ENCODE measurements at places on chromosomes 11 and 22.

GRCh38 chr11:132962041-132962440 lies 570.3 kb downstream of the OPCML start:
- no peak for DNase-seq

- no peak for DNase-seq
These were observed 388.3 kb downstream of the TENM4 start for GRCh38 chr11:79052544-79052943.

DNA sequence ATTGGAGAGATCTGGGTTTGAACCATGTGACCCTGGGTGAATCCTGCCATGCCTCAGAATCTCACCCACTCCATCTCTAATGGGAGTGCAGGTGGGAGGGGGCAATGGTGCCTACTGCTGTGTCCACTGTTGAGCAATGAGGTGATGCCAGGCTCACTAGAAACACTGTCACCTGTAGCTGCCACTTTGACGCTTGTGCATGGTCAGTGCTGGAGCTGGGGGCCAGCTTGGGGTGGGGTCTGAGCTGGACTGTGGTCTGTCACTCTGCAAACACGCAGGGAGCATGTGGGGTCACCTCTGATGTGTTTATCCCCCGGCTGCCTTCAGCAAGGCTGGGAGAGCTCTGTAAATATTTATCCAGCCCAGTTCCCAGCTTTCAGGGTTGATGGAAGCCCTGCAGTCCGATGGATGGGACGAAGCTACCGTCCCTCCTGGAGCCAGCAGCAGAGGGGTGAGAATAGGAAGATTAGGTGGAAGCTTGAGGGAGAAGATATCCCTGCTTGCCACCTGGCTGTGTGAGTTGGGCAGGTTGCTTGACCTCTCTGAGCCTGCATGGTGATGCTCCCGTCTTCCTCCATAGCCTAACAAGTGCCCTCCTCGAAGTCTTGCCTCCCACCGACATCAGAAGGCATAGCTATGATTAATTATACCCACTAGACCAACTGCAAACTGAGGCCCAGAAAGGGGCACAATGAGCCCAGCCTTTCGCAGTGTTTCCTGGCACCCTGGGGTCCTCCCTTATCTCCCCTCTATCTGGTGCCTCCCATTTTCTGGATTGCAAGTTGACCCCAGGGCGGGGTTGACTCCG lies 1.7 kb downstream of the MMP11 start:
- no peak for DNase-seq

GRCh38 chr11:127000291-127000968 lies at the start of gene KIRREL3:
TSS of gene KIRREL3 (minus strand) at chr11:127000770.
- no peak for DNase-seq

GRCh38 chr22:26589367-26589844 lies 526 bp downstream of the TPST2 start:
- DNase-seq: peak; percentile 51

- no peak for DNase-seq
These were observed 45.5 kb upstream of the CRYBB3 start for GRCh38 chr22:25153961-25154666.

GRCh38 chr11:104918113-104918824 lies 20.0 kb upstream of the CASP12 start:
- no peak for DNase-seq

GRCh38 chr22:32761251-32761903 lies 40.1 kb upstream of the TIMP3 start:
- DNase-seq: no peak

DNA sequence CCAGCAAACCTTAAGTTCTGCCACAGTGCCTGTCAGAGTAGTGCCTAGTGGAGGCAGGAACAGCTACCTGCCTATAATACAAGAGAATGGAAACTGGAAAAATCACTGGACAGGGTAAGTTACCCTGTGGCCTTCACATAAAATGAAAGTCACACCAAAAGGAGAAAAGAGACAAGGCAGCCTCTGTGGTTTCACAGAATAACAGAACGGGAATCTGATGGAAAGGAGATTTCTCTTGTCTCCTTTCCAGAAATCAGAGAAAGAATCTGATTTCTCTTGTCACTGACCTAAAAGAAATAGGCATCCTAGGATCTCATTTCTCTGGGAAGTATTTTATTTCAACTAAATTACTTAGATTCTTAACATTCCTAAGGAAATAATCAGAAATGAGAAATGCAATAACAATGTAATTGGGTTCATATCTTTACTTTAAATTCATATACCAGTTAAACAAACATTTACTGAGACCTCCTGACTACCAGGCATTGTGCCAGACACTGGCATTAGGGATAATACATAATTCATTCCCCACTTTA lies 41.6 kb downstream of the PRCP start:
- no peak for DNase-seq

GRCh38 chr11:70365544-70365927 lies 32.8 kb upstream of the CTTN start:
- no peak for DNase-seq

DNA sequence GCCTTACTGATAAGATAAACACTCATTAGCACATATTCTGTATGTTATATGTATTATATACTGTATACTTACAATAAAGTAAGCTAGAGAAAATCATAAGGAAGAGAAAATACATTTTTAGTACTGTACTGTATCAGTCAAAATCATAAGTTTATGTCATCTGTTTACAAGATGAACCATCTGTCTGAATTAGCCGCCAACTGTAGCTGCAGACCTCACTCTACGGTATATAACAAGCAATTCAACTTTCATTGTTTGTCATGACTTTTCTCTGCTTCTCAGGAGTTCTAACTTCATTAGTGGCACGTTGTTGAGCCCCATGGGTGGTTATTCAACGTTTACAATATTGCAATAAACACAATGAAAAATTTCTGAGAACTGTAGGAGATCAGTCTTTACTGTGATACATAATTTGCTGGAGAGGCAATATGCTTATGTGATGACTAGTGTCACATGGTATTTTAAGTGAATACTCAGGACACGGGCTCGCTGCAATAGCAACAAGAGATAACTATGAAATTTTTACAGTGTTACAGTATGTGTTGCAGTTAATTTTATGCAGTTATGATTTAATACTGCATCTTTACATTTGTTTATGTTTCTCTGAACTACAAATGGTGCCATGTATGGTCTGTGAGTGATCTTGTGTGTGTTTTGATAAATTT lies 132.2 kb upstream of the CTSC start:
- DNase-seq: no peak

All from activated CD4-positive, alpha-beta T cell treated with anti-CD3 and anti-CD28 coated beads, Interleukin-2, amount 50 U/mL, for 48 hours (primary cell).